ENCODE measurements at places on chromosomes 2 and 18.

GRCh38 chr2:158647436-158648231 lies 147.5 kb upstream of the DAPL1 start:
- no peak for DNase-seq

DNA sequence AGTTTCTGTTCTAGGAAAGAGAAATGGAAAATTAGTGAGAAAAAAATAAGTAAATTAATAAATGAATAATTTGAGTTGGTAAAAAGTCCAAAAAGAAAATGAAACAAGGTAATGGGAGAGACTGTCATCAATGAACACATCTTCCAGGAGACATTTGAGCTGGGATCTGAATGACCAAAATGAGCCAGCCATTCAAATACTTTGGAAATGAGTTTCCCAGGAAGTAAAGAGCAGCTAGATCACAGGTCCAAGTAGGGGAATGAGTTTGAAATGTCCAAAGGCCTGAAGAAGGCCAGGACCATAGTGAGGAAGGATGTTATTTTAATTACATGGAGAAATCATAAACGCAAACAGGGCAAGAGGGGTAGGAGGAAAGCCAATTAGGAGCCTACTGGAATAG lies 6.6 kb upstream of the DNAH7 start:
- DNase-seq: no peak

GRCh38 chr2:30693821-30694281 lies 113.4 kb downstream of the CAPN13 start:
- no peak for DNase-seq

- DNase-seq: no peak
These were observed at the start of gene MAPK4 for GRCh38 chr18:50559752-50560680. TSS of gene MAPK4 (plus strand) at chr18:50560087. CDS start at chr18:50663959, 103,872 bp downstream.

GRCh38 chr2:232042911-232043574 lies 81.5 kb downstream of the DIS3L2 start:
- DNase-seq: no peak

DNA sequence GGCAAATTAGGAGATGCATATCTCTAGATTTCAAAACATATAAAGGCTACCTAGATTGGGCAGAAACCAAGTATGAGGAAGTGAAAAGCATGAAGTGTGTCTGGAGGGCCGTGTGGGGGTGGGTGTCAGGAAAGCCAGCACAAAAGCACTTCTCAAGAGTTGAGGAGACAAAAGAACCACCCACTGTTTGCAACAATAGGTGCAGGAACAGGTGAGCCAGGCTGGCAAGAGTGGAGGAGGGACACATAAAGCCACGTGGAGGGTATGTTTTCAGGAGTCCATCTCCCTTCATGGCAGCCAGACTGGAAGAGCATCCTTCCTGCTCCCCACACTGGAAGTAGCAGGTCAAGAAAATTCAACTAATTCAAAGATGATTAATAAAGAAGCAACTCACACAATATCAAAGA lies 96.4 kb downstream of the CERS6 start:
- peak; percentile 59 for DNase-seq

DNA sequence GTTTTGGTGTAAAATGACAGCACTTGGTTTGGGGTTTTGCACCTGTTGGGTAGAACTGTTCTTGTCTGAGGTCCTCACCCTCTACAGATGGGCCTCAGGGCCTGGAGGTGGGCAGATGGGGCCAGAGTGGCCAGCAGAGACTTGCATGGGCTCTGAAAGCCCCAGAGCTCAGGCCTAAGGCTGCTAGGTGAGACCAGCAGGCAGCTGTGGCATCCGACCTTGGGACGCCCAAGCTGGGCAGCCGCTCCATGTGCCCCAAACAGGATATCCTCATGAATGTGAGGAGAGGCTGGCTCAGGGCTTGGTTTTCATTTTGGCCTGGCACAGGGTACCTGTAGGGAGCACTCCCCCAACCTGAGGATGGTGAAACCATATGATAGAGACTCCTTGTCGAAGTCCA lies 38.3 kb downstream of the GBX2 start:
- no peak for DNase-seq

DNA sequence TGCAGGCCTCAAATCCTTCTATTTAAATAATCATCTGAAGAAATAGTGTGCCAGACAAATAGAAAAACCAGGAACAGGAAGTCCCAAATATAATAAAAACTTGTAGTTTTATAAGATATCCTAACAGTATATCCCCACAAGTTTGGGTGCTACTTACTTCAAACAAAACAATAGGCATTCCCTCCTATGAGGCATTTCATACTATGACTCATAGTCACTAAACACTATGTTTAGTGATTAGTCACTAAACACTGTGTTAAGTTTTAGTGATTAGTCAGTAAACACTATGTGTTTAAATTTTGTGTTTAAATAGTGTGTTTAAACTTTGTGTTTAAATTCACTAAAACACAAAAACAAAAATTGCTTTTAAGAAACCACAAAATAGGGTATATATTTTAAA lies 407.0 kb upstream of the CDH19 start:
- DNase-seq: no peak

DNA sequence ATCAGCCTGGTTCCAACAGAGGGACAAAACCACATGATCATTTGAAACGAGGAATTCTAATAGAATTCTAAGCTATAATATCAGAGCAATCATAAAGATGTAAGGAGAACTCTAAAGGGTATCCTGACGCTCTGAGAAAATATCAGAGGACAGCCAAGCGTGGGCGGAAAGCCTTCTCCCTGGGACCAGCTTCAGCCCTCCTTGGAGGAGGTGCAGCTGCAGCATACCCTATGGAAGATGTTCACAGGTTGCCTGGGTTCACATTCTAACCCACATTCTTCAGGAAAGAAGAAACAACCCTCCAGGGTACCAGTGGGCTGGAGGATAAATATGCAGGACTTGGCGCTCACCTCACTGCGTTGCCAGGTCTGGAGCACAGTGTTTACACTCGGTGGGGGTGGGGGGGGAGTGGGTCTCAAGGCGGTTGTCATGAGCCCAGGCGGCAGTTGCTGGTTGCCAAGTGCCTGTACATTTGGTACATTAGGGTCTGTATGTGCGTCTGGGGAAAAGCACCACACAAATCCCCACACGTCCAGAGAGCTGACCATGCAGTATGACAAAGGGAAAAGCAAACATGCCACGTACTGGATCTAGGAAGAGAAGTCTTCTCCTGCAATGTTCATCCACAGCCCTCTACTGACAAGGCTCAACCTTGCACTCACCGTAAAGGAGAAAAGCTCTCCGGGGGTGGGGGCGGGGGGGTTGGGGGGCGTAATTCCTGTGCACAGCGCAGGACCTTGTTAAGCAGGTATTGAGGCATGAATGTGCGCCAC lies 80.5 kb downstream of the CDH19 start:
- no peak for DNase-seq

DNA sequence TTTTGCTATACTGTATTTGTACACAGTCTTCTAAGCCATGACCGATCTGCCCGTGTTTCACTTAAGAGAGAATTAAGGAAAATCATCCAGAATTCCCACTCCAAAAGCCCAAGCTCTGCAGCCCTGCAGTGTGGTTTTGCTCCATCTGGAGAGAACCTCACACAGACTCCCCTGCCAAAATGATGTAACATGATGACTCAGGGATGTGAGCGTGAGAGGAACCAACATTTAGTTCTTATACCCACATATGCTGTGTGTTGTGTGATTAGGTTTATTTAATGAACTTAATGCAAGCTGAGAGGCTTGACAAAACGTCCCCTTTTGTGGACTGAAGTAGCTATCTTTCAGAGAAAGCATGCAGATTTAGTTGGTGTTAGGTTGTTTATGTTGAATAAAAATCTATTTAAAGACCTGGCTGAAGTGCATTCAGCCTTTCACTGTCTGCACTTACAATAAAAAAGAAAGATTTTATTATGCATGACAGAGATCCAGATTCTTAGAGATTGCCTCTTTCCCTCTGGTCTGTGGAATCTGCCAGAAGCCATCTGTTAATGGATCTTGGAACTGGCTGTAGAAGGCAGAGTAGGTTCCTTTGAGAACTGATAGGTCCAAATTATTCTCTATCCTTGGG lies 6.3 kb downstream of the RAB12 start:
- peak; percentile 52 for DNase-seq

GRCh38 chr2:233434666-233435330 lies 80.5 kb downstream of the DGKD start:
- no peak for DNase-seq

- no peak for DNase-seq
These were observed 36.7 kb downstream of the FBXO15 start for GRCh38 chr18:74110976-74111375.

DNA sequence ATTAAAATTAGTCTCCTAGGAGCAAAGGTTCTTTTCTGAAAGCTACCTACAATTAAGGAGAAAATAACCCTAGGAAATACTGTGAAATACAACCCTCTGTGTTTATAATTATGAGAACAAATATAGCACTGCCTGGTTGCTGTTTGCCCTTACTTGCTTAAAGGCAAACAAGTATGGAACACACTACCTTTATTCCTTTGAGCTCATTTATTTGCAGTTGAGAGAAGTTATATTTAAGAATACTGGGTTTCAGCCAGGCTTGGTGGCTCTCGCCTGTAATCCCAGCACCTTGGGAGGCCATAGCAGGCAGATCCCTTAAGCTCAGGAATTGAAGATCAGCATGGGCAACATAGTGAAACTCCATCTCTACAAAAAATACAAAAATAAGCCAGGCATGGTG lies 23.1 kb upstream of the IAH1 start:
- no peak for DNase-seq

- no peak for DNase-seq
These were observed 176.7 kb upstream of the PKDCC start for GRCh38 chr2:41871080-41871479.

GRCh38 chr2:73916666-73917065 lies 10.0 kb upstream of the DGUOK start:
- no peak for DNase-seq

- no peak for DNase-seq
These were observed 35.0 kb downstream of the TSN start for GRCh38 chr2:121790276-121790956.

GRCh38 chr2:197591339-197592072 lies 75.6 kb downstream of the MOB4 start:
- no peak for DNase-seq

DNA sequence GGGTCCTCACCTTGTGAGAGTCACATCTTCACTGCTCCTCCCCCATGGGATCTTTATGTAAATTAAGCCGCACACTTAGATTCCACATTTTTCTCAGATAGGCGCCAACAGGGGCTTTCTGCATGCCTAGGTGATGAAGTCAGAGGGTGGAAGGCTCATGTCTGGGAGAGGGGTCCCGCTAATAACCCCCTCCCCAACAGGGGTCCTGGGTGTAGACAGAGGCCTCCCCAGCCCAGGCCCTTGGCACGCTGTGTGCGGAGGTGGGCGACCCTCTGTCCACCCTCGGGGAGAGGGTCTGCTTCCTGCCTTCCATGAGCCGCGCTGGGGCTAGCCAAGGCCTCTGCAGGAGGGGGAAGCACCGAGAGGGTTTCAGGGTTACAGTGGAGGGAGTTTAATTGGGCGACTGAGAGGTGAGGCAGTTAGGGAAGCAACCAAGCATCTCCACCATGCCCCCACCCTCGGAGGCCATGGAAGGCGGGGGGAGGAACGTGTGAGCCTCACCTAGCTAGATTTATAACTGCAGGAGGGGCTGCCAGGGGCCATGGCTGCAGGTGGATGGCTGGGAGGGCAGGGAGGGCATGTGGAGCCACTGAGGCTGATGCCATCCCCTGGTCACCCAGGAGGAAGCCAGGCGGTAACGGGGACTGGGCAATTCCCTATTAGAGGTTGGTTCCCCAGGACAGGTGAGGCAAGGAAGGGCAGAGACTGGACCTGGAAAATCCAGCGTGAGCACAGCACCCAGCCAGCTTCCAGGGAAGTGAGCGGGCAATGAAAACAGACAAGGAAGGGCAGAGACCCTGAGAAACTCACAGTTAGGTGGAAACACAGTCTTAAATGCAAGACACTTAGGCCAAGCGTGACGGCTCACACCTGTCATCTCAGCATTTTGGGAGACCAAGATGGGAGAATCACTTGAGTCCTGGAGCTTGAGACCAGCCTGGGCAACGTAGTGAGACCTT lies 7.7 kb upstream of the PXDN start:
- no peak for DNase-seq

- DNase-seq: no peak
These were observed 23.7 kb downstream of the METTL8 start for GRCh38 chr2:171410101-171410500.

DNA sequence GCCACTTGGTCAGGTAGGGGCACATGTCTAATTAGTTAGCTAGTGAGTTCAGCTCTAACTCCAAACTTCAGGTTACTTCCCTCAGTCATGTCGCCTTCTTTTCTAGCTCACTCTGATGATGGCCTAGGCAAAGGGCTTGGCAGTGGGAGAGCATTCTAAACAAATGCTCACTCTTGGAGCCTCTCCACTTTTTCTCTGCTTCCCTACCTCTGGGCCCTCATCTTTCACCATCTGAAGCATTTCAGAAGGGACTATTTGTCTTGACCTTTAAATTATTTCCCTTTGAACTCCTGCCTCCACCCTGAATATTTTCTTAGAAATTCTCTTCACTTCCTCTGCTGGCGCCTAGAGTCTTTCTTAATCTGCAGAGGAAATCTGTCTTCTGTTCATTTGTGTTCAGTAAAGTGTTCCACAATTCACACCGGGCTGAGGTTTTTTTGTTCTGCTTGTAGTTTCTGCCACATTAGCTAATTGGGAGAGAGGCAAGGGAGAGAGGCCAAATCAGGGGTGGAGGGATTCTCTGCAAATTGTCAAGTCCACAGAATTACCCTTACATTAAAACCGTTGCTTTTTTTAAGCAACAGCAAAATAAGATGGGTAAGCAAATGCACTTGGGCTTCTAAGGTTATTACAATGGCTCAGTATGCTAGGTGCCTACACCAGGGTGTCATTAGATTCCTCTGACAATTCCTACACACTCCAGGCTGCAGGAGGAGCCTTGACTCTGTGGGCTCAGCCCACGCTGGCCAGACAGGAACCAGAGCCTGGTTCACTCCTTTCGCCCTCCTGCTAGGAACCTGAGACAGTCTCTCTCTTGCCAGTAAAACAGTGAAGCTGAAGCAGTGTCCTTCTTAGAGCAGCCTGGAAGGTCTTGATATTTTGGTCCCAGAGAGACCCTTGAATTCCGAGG lies 5.5 kb downstream of the MSGN1 start:
- no peak for DNase-seq

DNA sequence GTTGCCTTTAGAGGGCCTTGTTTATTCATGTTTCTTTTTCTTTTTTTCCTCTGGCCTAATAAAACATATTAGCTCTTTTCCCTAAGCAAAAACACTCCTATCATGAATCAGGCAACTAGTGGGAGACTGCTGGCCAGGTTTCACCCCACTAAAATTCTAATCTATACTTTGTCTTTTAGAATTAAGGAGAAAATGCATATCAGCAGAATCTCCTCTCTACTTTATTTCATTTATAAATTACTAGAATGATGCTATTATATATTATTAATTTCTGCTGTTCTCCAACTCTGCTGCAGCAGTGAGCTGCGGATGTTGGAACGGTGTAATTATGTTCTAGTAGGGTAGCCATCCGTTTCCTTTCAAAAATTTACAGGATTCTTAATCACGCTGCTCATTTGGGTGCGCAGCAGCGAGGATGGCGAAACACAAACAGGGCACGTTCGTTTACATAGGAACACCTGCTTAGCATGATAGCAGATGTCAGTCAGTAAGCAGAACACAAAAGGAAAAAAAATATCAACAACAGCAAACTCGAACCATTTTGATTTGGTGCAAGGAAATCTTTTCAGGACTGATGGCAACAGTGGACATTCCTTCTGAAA lies 30.5 kb downstream of the ZEB2 start:
- no peak for DNase-seq

- no peak for DNase-seq
These were observed 75.3 kb downstream of the GORASP2 start for GRCh38 chr2:171004363-171004762.

GRCh38 chr2:94872676-94873361 lies 1.6 kb downstream of the TEKT4 start:
- DNase-seq: no peak

- no peak for DNase-seq
These were observed 487.7 kb downstream of the LRRTM4 start for GRCh38 chr2:77034445-77034844.

Measured in NCI-H2081 treated with DMSO at 0.1 percent for 48 hours (cell line).